ENCODE measurements at places on chromosomes 5 and 9.
A peak's percentile ranks its signal among the peaks of the same experiment; 100 is the strongest.

DNA sequence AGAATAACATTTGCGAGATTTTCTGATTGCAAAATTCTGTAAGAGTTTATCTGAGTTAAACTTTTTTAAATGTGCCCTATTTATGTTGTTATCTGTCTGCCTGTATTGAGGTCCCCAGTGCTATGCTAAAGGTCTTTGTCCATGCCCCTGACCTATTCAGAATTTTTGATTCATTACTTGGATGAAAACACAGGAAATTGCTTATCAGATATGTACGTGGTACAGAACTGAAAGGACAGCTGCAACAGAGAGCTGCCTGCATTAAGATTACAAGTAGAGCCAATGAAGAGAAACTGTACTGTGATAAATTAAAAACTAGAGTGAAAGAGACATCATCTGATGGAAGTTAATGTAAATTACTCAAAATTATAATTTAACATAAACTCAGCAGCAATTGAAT lies 408.8 kb downstream of the ADGRV1 start:
- DNase-seq = no peak

- DNase-seq = no peak
Observed at GRCh38 chr5:31954091-31954490, 220.0 kb downstream of the GOLPH3 start.

DNA sequence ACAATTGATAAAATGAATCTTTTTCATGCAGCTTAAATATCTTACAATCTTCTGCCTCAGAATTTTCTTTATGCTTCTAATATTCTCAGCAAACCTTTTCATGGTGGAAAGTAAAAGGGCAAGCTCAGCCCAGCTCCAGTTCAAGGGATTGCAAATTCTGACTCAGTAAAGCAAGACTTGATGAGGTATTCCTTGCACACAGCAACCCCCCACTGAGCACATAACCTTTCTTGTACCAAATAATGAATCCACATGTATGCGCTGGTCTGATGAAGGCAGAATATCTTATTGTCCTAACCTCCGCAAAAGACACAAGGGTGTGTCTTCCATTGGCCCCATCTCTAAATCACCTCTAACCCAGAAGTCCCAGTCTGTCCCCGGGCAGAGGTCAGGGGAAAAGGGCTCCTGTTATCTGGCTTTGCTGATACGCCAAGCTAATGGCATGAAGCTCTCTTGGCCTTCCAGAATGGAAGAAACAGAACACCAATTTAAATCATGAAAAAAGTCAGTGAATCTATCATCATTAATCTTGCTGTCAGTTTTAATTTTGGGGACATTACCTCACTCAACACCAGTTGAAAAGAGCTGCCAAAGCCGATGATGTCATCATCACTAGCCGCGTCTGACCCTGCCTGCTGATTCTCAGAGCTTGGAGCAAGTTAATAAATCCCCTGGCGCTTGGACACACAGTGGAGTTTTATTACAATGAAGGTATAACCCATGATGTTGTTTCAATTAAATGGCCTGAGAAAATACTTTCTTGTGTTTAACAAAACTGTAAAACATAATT lies 592.5 kb upstream of the CLINT1 start:
- no peak for DNase-seq

DNA sequence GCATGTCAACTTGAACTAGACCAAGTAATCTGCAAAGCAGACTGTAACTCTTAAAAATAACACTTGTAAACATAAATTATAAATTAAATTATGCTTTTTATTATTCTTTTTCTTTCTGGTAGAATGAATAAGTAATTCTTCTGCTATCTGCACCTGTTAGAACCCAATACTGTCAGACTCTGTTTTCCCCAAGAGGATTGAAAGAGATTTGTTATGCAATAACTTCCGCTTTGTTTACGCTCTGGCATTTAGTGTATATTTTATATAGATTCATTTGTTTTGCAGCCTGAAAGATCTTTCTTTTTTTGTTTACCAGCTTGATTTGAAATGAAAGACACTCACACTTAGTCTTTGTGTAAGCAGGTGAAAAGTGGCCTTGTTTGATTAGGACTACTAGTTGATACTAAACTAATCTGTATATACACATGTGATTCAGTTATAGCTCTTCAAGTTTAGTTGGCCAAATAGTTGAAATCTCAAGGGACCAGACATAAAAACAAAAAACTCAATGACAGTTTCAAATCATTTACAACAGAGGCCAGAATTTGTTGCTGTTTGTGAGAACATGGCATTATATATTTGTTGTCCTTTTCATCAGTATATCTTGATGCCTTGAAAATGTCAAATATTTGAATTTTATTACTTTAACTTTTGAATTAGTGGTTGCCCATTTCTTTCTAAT lies 155.8 kb downstream of the PBX3 start:
- DNase-seq = no peak

GRCh38 chr5:171365351-171365750 lies 22.3 kb upstream of the NPM1 start:
- DNase-seq = peak; percentile 28

- DNase-seq = peak; percentile 39
Observed at GRCh38 chr5:88819301-88819999, 63.5 kb downstream of the MEF2C start.

- DNase-seq = no peak
Observed at GRCh38 chr5:149544028-149544420, 7.2 kb downstream of the CSNK1A1 start.

- no peak for DNase-seq
Observed at GRCh38 chr5:34735491-34736426, 79.6 kb downstream of the RAI14 start.

DNA sequence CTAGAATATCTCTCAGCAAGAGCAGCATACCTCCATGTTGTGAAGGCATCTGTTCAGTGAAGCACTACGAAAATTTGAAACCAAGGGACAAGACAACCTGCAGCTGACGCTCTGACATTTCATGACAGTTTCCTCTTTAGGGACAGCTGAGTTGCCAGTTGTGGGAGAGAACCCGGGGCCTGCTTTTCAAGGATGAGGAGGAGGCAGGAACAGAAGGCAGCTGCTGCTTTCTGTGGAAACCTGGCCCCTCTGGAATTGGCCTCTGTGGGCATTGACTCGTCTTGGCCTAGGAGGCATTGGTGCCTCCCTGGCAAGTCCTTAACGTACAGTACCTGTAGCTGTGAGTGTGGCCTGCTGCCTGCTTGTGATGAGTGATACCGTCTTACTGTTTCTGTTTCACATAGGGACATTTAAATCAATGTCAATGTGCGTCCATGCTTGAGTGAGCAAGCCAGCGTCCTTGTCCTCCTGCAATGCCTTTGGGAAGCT lies 21.6 kb downstream of the SLC46A2 start:
- DNase-seq = peak; percentile 20

Data from NAMALWA (cell line).